Left hindlimb (tissue), 1 donor: ENCODE measurements at places on chromosomes 4 and X.

GRCh38 chr4:188783175-188783574 is 643.9 kb downstream of the TRIML1 start:
- DNase-seq = no peak

DNA sequence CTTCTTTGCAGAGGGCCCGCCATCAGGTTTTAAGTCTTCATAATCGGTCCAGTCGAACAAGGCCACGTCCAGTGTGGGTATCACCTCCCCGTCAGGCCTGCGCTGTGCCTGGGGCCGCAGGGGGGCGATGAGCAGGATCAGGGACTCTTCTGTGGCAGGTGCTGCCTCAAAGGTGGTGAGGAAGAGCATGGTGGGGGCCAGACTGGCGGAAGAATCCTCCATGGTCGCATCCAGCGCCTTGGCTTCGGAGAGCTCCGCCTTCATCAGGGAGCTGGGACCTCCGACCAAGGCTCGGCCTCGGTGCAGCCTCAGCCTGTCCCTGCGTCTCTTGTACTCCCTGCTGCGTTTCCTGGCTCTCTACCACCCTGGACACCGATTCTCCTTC is 17.5 kb downstream of the FAM9A start:
- no peak for DNase-seq

GRCh38 chr4:55435141-55435841 is 39.5 kb downstream of the TMEM165 start:
- no peak for DNase-seq

GRCh38 chr4:8575457-8575856 is 4.7 kb upstream of the GPR78 start:
- no peak for DNase-seq
